NCI-H460 (cell line): ENCODE measurements at places on chromosomes 5 and 9.

DNA sequence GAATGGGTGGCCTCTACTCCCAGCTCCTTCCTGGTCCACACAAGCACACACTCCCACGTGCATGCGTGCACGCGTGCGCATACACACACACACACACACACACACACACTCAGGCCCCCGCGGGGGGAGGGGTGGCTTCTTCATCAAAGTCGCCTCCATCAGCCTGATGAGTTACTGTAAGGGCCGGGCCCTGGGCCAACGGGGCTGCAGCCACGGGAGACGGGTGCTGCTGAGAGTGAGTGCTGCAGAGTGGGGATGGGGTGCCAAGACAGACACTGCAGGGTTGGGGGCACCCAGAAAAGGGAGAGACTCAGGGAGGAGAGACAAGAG, 18.1 kb downstream of the CNTFR start:
- no peak for DNase-seq

DNA sequence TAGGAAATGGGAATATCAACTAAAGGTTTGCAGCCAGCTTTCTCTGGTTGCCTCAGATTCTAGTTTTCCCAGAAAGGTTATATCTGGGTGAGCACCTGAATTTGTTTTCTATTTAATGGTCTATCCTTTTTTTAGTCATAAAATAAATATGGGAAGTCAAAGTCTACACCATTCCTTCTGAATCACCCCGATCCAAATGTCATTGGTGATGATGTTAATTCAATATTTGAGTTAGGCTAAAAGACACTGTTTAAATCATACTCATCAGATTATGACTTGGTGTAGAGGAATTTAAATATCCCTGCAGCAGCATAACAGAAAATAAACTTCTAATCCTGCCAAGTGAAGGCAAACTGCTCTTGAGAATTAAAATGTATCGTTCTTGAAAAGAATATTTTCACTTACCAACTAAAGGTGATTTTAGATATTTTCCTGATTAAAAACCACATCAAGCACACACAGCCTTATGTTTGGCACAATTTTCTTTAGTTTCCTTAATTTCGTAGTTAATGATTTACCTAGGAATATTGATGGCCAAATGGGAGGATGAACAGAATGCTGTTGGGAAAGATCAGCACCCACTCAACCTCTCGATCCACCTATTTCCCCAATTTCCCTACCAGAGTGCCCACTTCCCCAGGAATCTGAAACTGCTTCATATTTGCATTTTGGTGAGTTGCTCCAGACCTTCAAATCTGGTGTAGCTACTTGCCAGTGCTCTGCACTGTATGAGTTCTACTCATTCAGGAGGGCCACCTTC, 103.1 kb upstream of the TSLP start:
- DNase-seq, result no peak

DNA sequence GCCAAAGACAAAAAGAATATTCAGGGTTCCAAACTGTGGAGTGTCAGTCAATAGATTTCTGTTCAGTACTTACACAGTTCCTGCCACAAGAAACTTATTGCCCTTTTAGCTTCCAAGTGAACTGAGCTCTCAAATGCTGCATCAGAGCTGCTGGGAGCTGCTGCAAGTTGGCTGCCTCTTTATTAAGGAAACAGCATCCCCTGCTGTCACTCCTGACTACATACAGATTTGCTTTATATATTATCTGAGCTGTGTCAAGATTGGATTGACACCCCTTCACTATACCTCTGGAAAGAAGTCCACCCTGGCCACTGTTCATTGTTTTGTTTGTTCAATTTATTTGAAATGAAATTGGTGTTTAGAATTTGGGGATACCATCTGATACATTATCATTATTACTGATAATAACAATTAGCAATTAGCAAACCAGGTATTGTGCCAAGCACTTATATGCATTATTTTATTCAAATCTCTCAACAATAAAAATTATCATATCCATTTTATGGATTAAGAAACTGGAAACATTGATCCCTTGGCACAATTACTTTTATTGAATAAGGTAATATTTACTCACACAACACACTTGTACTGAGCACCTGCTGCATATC, 16.4 kb upstream of the C5orf58 start:
- DNase-seq, result peak; percentile 33

- DNase-seq, result no peak
These were observed 12.4 kb downstream of the SMAD5 start for GRCh38 chr5:136145030-136145429.

GRCh38 chr9:89748831-89749499, 144.2 kb downstream of the GADD45G start:
- no peak for DNase-seq
